Activated naive CD4-positive, alpha-beta T cell treated with anti-CD3 and anti-CD28 coated beads, Interleukin-2, amount 50 U/mL, for 16 hours (primary cell): ENCODE measurements at places on chromosomes 4 and X.

DNA sequence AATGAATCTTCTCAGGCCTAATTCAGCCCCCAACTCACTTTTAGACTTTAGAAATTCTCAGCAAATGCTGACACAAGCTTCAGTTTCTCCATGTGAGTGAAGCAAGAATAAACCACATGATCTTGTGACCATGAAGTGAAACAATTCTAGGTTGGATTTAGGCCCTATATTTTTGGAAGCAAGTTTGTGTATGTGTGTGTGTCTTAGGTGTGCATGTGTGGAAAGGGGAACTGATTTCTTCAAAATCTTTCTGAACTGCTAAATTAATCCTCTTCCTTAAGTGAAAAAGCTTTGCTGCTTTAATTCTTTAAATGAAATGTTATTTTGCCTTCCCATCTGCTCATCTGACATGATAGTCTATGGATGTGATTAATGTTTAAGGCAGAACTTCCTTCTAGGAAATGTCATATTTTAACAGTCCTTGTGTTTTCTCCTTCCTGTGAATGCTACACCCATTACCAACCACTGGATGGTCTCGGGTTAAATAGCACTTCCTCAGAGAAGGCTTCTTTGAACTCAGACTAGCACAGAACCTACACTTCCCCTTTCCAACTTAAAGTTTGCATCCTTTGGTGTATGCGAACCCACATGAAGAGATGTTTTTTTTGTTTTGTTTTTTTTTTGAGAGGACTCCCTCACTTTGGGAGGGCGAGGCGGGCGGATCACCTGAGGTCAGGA lies 1.2 kb upstream of the TMEM144 start:
- DNase-seq = no peak

DNA sequence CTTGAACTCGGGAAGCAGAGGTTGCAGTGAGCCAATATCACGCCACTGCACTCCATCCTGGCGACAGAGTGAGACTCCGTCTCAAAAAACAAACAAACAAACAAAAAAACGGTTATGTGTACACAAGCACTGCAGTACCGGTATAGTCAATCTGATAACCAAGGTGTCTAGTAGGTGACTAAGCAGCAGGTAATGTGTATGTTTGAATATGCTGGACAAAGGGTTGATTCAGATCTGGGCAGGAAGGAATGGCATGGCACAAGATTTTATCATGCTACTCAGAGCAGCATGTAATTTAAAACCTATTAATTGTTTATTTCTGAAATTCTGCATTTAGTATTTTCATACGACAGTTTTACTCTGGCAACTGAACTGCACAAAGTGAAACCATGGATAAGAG lies 41.7 kb downstream of the MAGEC1 start:
- no peak for DNase-seq

DNA sequence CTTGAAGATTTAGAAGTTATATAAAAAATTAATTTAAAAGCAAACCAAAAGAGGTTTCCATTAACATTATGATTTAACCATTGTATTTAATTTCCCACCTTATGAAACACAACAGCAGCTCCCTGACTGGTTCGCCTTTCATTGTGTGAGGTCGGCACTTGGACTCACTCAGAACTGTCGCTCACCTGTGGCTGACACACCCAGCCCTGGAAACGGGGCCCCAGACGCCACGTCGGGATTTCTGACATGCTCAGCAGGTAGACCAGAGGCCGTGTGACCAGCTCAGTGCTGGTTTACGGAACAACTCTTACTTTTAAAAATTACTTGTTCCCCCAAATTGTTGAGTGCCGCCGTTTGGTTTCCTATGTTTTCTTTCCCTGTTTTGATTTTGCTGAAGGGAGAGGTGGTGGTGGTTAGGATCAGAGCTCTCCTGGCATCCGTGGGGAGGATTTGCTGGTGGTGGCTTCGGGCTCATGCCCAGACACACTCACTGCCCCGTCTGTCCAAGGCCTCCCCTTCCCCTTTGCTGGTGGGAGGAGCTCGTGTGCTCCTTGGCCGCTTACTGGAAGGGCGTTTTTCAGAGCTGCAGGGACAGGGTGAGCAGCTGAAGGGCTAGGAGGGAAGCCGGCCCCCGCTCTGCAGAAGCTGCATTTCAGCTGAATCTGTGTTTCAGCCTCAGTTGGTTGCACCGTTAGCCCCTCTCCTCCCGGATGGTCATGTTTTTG lies 59.2 kb downstream of the CPLX1 start:
- DNase-seq = no peak

GRCh38 chr4:1035510-1035909 lies 24.1 kb downstream of the FGFRL1 start:
- no peak for DNase-seq

- DNase-seq = no peak
Measured at GRCh38 chr4:87141428-87141827, 79.0 kb downstream of the KLHL8 start.

GRCh38 chr4:175641024-175641423 lies 171.0 kb downstream of the GPM6A start:
- DNase-seq = no peak

DNA sequence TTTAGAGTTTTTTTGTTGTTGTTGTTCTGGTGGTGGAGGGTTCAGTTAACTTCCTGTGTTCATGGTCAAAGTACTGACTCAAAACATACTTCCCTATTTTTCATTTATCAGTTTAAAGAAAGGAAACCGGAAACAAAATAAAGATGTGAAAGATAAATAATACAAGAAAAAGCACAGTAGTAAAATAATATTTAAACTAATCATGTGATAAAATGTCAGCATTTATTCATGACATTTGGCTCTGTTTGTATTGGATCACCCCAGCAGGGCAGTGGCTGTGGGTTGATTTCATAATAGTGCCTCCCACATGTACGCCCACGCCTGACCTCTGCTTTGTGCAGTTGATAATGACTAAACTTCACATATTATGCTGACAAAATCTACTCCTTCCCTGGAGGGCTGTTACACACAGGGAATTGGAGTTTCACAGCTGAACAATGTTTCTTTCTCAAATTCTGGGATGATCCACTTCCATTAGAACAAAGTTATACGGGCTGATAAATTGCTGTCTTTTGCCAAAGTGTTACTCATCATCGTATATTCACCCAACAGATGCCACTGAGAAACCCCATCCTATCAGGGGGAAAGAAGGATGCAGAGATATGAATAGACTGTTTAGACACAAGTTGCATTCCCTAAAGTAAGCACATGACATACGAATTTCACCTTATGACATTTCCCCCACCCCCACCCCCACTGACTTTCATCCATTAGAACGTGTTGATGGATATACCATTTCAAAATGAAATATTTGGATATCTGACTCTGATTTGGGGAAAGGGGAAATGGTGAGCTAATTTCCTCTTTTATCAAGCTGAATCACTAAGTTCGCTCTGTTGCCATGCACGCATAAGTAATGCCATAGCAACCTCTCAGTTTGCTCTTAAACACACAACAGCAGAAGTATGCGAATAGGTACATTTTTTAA lies 48.3 kb downstream of the AMELX start:
- DNase-seq = no peak

DNA sequence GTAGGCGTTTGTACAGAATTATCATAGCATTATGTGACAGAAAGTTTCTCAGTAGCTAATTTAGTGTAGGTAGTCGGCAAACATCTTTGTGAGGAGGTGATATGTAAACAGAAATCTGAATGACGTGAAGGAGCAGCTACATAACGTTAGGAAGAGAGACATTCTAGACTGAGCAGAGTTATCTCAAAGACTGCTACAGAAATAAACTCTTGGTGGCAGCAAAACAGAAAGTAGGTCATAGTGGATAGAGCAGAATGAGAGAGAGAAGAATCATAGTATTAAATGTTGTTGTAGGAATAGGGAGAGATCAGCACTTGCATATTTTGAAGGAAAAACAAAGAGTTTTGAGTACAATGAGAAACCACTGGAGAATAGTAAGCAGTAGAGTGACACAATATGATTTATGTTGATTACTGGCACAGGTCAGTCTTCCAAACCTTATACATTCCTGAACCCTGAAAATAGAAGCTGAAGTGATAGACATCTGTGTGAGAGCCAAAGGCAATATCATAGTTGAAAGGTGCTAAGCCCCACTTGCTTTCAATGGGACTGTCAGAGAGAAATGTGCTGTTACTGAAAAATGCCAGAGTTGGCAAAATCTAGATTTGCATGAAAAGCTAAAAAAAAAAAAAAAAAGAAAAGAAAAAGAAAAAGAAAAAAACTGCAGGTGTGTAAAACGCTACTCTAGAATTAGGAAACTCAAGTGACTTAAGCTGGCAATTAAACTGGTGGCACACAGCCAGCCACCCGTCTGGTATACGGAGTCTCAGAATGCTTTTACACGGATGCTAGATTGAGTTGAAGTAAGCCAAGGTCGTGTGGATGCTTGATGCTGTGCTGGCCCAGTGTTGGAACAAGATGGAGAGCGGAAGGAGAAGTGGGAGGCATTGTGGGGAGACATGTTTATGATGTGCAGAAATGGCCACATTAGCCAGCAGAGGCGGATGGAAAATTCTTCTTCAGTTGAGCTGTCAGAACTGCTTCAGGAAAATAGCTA lies 750.2 kb upstream of the HS3ST1 start:
- DNase-seq = no peak

- no peak for DNase-seq
Measured at GRCh38 chrX:35800474-35800873, 2.3 kb downstream of the MAGEB16 start.

- no peak for DNase-seq
Measured at GRCh38 chr4:17142232-17142711, 243.8 kb upstream of the LDB2 start.

GRCh38 chr4:148396986-148397673 lies 45.1 kb downstream of the NR3C2 start:
- no peak for DNase-seq

DNA sequence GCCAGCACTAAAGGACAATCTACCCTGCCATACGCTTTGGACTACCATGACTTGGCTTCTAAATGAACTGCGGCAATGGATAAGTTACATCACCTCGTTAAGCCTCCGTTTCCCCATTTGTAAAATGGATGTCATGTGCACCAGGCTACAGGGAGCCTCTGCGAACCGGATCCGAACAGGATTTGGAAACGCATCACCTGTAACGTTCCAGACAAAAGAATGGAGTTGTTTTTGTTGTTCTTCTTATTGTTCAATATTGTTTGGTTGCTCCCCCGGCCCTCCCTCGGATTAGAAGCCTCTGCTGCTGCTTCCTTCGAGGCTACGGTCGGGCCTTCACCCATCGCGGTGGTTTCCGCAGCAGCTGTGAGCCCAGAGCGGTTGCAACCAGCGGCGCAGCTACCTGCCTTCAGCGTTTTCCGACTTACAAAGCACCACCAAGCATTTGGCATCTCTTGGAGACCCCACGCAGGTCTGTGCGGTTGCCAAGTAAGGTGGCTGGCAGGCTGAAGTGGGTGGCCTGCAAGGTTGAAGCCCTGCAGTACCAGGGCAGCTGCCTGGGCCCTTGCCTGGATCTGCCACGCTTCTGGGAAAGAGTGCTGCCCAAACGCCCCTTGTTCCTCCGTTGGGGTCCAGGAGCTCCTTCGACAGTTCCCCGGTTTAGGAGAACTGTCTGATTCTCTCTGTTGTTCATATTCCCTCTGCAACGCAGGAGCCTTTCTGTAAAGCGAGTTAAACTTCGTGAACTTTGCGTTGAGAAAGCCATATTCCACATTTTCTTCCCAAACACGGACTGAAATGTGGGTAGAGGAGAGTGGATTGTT lies 7.1 kb downstream of the NKX3-2 start:
- DNase-seq = no peak

GRCh38 chrX:100479329-100479728 lies 69.3 kb upstream of the PCDH19 start:
- no peak for DNase-seq

DNA sequence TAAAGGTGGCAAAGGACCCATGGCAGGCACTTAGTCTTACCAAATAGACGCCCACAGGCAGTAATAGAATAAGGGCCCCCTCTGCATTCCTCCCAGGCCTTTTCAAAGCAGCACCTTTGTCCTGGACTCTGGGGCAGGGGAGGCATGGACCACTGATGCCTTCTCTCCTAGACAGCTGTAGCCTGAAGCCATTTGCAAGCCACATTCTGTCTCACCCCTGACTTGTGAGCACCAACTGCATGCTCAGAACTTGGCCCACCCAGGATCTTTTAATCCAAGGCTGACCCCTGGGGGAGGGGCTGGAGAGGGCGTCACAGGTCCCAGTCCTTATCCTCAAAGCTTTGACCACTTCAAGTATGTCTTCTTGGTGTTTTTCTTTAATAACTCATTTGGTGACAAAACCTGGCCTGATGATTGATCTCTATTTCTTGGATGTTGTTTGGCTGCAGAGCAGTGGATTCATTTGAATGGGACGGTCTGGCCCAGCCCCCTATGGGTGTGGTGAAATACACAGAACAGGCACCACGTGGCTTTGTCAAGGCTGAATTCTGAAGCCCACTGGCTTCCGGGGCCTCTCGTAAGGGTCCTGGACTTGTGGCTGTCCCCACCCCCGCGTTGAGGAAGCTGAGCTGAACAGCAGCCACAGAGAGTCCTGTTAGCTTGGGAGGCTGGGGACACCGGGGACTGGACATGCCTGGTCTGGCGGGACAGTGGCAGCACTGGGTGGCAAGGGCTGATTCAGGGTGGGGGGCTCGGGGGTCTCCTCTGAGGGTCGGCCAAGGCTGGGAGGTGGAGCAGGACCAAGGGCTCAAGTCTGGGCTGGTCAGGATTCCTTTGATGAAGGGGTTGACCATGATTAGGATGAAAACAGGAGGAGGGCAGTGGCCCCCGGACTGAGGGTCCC lies 36.6 kb downstream of the ADRA2C start:
- no peak for DNase-seq

DNA sequence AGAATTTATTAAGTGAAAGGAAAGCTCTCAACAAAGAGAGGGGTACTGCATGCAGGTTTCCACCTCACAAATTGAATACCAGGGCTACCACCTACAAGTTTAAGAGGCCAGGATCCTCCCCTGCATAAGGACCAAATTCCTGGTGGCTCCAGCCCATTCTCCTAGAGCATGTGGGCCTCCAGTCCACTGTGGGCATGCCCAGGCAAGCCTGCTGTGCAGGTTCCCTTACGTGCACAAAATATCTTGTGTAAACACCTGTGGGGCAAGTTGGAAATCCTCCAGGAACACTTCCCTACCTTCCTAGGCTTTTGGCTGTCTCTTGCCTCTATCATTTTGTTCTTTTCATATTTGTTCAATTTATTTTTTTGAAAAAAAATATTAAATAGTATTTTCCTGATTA lies 724.3 kb downstream of the ARAP2 start:
- DNase-seq = no peak

DNA sequence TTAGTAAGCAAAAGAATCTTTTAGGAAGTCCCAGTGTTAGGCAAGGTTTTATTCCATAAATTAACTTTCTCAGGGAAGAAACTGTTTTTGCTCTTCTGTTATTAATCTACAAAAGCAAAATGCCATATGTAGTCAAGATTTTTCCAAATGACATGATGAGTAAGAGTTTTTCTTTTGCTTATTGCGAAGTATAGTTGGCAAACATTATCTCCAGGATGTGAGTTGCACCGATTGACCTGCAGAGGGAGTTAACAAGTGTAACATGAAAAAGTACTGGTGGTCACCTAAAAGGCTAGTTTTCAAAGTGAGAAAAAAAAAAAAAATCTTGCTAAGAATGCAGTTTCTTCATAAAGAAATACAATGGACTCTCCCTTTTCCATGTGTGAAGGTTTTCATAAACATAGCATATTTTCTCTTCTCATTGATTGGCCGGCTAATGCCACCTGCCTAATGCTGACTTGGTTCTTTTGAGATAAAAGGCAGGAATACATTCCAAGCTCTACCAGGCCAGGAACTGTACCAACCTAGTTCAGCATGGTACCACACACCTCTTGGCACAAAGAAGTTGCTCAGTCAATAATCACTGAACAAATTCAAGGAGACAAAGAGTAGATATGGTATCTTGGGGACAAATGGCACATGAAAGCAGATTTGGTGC lies 100.2 kb downstream of the LNX1 start:
- DNase-seq = no peak

GRCh38 chr4:77044461-77045150 lies 31.2 kb downstream of the CCNI start:
- no peak for DNase-seq
